ENCODE measurements at places on chromosomes 5 and 9.

GRCh38 chr9:135244271-135245221 lies 157.1 kb downstream of the OLFM1 start:
- no peak for DNase-seq

DNA sequence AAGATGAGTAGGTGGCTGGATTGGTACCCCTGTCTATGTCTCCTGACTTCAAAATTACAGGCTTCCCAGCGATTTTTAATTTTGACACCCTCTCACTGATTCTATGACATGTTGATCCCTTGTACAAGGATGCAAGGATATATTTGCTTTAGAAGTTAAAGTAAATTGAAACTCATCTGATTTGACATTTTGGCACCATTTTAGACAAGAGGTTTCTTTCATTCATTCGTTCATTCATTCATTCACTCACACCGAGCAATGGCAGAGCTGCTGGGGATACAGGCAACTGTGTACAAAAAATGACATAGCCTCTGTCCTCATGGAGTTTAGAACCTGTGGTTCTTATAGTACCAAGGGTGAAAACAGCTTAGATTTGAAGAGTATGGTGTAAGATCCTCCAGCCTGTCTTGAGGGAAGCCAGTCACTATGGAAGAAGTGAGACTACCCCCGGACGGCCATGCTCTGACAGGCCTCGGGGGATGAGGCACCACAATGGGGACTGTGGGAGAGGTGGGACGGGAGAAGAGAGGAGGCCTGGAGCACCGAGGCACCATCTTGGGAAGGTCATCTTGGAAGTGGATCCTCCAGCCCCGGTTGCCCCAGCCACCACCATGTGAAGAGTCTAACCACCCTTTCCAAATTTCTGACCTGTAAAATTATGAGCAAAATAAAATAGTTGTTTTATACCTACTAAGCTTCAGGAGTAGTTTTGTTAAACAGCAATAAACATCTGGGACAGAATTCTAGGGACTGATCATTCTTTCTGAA lies 16.2 kb downstream of the STC2 start:
- DNase-seq = no peak

DNA sequence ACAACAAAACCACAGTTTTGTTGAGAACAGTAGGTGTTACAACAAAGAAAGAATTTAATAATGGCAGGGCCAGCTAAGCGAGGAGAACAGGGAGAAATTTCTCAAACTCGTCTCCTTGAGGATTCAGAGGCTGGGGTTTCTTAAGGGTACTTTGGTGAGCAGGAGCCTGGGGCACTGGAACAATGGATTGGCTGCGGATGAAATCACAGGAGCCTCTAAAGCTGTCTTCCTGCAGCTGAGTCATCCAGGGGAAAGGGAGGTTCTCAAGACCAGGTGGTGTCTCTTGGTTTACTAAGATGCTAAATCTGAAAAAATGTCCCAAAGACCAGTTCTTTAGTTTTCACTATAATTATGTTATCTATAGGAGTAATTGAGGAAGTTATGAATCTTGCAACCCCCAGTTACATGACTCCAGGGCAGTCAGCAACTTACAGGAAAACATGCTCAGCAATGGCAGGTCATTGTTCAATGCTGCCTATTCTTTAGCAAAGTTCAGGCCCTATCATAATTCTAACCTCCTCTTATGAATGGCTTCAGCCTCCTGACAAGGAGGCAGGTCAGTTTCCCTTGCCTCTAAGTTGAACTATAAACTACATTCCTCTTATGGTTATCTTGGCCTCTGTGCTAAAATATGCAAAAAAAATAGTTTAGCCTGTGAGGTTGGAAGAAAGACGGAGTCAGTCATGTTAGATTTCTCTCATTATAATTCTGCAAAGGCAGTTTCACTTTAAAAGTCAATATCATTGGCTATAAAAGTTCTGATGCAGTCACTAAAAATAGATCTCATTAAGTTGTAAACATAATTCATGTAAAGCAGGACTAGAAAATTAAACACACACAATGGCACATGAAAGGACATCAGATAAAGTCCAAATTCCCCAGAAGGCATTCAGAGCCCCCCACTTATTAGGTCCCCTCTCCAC lies 63.3 kb upstream of the CKS2 start:
- DNase-seq = no peak

DNA sequence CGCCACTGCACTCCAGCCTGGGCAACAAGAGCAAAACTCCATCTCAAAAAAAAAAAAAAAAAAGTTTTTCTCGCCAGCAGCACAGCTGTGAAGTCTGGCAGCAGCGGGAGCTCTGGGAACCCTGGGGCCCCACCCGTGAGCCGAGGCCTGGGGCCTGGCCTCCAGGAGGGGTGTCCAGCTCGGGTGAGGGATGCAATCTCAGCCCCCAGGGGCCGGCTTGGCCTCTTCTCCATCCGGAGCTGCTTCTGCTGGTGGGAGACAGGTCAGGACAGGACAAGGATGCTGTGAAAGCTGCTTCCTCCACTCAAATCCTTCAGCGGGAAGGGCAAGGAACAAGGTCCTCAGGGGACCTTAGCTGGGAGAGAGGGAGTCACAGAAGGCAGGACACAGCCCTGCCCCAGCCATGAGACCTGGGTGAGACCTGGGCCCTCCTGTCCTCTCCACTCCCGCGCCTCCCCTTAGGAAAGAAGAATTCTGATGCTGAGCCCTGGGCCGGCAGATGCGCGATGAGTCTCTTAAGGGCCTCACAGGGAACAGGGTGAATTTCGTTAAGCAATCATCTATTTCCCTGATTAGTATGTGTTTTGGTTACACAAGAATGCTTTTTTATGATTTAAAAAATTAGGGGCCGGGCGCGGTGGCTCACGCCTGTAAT lies 30.6 kb downstream of the PLPP7 start:
- DNase-seq = no peak

- DNase-seq = no peak
Observed at GRCh38 chr9:93143830-93144530, 9.9 kb upstream of the NINJ1 start.

- DNase-seq = no peak
Observed at GRCh38 chr9:76181020-76181641, 213.1 kb downstream of the RFK start.

- no peak for DNase-seq
Observed at GRCh38 chr5:168693883-168694282, 114.7 kb upstream of the PANK3 start.

DNA sequence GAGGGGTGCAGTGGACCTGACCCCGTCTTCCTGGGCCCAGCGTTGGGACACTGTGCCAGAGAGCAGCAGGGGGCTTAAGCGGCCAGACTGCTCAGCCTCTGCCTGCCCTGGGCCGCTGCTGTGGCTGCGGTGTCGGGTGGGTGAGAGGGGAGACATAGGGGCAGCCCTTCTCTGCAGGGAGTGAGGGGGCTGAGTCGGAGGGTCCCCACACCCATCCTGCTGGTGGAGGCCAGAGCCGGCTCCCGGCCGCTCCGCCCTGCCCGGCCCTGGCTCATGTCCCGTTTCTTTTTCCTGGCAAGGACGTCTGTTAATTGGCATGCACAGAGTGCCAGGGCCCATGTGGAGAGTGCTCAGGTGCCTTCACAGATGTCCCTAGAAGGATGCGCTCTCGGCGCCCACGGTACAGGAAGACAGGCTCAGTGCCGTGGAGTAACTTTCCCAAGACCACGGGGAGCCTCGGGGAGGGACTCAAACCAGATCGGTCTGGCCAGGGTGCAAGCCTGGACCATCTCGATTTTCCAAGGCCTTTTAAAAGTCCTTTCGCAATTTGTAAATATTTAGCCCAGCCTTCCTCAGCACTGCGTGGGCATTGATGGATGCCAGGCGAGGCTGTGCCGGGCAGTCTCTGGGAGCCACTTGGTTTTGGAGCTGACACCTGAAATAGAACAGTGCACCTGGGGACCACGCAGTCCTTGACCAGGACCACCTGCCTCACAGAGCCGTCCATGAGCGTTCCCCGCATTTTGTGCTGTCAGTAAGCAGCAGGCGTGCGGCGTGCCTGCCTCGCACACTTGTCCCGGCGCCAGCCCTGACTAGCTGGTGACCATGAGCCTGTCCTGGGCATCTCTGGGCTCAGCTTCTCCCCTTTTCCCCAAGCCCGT lies 60.9 kb downstream of the RXRA start:
- DNase-seq = no peak

- DNase-seq = no peak
Observed at GRCh38 chr9:109912082-109912582, 132.1 kb downstream of the PALM2AKAP2 start.

DNA sequence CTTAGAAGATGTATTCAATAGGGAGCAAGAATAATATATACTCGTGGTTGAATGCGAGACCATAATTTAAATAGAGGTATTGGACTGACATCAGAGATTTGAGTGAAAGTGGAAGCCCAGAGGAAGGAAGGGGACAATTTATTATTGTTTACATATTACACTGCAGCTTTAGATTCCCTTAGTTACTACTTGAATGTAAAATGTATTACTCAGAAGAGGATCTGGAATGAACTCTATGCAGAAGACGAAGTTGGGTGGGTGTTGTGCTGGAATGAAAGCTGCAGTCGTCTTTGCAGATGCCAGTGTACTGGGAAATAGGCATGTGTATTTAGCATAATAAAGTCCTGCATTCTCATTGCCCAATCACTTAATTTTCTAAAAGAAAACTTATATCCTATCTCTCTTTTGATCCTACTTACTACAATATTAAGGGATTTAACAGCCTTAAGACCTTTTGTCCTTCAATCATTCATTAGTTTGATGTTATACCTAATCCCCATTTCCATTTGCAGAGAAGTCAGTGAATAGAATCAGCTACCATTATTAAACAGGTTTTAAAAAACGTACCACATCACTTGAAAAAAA lies 570.7 kb upstream of the WWC1 start:
- no peak for DNase-seq

DNA sequence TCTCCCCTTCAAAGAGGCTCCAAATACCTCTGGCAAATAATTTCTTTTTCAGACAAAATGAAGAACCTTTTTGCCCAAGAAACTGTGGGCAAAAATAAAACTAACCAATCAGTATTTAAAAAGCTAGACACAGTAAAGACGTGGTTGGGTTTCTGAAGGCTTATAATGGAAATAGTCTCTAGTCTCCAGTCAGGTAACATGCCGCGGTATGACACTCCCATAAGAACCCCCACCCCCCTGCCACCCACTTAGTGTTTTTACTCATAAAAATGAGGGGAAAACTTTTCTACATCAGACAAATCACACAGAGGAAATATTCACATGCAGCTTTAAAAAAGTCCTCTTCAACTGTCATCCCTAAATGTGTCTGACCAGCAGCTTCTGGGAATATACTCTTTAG lies 105.3 kb downstream of the THBS4 start:
- DNase-seq = no peak

- no peak for DNase-seq
Observed at GRCh38 chr5:82754759-82755158, 322.4 kb downstream of the TMEM167A start.

DNA sequence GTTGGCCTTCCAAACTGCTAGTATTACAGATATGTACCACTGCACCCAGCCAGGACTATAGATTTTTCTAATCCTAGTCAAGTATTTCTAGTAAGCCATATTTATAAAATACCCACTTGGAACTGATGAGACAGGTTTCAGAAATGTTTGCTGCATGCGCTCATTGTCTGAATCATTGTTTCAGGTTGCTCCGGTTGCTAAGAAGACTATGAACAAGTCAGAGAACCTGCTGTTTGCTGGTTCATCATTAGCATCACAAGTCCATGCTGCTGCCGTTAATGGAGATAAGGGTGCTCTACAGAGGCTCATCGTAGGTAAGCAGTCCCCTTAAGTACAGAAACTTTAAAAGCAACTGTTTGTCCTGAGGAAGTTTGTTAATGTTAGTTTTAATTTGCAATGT lies 5.3 kb downstream of the INVS start:
- no peak for DNase-seq

DNA sequence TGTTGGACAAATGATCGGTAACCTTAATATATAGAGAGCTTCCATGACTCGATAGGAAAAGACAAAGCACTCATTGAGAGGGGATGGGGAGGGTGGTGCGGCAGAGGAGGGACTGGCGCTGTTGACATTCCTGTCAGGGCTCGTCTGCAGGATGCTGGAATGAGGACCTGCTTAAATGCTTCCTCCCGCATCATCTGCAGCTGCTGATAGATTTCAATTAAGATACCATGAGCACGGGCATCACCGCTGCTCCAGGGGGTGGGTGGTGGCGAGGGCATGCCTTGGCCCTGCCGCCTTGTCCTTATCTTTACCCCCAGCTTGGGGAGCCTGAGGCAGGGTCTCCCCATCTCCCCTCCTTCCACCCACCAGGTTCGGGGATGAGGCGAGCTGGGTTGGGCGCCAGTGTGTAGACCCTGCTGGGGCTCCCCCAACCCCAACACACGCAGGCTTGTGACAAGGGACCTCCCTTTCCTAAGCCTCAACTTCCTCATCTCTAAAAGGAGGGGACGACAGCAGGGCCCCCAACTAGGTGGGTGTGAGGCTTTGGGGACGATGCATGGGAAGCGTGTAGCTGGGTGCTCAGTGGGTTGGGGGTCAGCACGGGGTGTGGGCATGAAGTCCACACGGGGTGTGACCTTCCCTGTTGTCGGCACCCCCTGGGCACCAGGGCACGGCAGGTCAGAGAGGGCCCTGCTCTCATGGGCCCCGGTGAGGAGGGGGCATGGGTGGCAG lies 11.7 kb upstream of the QRFP start:
- no peak for DNase-seq

DNA sequence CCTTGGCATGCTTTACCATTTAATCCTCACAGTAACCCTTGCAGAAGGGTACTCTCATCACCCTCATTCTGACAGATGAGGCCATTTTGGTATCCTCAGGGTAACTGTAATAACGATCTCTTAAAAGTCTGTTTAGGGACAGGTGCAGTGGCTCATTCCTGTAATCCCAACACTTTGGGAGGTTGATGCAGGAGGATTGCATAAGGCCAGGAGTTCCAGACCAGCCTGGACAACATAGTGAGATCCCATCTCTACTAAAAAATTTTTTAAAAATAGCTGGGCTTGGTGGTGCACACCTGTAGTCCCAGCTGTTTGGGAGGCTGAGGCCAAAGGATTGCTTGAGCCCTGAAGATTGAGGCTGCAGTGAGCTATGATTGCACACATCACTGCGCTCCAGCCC lies 31.8 kb downstream of the CSF1R start:
- DNase-seq = no peak

DNA sequence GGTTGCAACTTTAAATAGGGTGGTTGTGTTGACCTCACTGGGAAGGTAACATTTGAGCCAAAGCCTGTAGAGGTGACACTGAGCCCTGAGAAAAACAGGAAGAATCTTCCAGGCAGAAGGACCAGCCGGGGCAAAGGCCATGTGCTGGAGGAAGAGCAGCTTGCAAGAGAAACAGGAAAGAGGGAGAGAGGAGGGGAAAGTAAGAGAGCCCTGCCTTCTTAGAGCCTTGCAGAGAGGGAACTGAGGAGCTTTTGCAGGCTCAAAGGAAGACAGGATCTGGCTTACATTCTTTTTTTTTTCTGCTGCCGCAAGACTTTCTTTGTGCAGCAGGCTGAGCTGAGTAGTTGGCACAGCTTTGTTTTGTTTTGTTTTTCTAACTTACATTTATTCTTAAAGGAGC lies 17.4 kb downstream of the C9orf153 start:
- no peak for DNase-seq
